ENCODE measurements at places on chromosomes 3 and 15.

DNA sequence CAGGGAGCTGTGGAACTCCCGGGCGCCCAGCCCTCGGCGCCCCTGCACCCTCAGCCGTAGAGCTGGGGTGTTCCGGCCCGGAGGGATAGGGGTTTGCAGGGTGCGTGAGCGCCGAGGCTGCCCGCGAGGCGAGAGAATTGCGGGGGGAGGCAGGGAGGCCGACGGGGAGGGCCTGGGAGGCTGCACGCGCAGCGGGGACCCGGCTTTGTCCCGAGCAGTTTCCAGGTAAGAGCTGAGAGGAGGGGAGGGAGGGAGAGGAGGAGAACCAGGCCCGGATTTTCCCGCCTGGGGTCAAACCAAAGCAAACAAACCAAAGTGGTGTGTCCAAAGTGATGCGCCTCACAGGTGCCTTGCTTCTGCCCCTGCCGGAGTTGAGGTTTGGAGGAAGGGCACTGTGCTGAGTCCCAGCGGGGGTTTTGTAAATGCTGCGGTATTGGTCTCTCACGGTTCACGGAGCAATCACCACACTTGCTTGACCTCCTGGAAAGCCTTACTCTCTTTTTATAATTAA lies 146.4 kb downstream of the TJP1 start:
- DNase-seq, result no peak

- DNase-seq, result peak; percentile 41
These were observed 380.7 kb downstream of the EPHB1 start for GRCh38 chr3:135175728-135176277.

- no peak for DNase-seq
These were observed 37.3 kb upstream of the CACNA1D start for GRCh38 chr3:53457068-53457467.

- DNase-seq, result no peak
These were observed 1.1 kb downstream of the NEO1 start for GRCh38 chr15:73053398-73053723.

DNA sequence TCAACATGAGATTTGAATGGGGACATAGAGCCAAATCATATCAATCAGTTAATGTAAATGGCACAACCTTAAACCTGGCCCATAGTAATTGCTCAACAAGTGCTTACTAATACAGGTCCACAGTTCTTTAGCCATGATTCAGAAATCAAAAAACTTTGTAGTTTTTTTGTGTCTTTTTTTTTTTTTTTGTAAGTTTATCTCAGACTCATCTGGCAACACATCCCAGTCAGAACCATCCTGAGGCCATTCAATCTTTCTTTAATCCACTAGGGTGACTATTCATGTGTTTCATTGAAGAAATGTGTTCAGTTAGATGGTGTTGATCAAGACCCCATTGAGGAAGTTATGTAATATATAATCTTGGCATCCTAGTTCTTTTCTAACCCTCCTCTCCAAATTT lies 65.4 kb downstream of the ABI3BP start:
- peak; percentile 36 for DNase-seq

DNA sequence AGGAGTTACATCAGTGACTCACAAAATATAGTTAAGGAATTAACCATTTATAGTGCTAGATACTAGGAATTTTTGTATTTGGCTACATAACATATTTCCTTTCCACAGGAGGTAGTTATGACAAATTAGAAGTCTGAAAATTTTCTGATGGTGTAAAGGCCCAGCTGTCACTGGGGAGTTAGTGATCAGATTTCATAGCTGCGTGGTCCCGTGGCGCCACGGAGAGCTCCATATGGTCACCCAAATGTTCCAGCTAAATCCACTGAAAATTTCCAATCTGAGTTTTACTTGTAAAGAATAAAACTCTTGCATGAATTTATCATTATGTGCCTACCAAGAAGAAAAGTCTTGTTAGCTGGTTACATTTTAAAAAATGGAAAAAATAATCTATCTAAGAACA lies 368.9 kb upstream of the PLSCR5 start:
- DNase-seq, result no peak

- no peak for DNase-seq
These were observed 15.4 kb upstream of the OXTR start for GRCh38 chr3:8784676-8785435.

DNA sequence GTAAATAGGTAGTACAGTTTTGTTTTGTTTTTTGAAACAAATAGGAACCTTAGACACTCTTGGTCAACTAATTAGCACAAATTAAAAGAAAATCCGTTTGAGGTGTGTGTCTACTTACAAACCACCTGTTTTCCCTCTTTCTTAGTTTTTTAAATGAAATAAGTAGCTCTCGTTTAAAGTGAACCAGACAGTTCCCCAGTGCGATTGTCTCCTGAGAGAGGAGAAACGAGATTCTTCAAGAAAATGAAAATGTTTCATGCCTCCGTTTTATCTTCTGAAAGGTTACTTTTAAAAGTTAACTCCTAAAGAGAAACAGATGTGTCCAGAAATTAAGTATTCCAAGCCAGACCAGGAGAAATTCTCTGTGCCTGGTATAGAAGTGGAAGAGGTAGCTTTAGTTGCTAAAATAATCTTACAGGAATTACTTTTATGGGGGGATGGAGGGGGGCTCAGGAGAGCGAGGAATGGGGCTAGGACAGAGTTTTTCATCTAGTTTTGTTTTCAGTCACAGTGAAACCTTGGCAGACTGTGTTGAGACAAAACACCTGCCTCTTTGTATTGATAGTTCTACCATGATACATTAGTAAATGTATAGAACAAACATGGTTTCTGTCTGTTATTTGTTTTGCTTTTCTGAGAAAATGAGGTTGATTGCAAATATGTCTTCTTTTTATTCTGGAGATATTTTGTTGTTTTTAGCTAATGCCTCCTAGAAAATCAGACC lies 155.1 kb upstream of the CNTN4 start:
- DNase-seq, result no peak

- DNase-seq, result no peak
These were observed 209.3 kb upstream of the PPP2R3A start for GRCh38 chr3:135756106-135756668.

GRCh38 chr3:50154476-50154839 lies 666 bp upstream of the SEMA3F start:
- DNase-seq, result no peak

- DNase-seq, result no peak
These were observed 826 bp downstream of the LRRC58 start for GRCh38 chr3:120348065-120348990.

GRCh38 chr3:81592101-81592500 lies 169.3 kb downstream of the GBE1 start:
- DNase-seq, result peak; percentile 38

DNA sequence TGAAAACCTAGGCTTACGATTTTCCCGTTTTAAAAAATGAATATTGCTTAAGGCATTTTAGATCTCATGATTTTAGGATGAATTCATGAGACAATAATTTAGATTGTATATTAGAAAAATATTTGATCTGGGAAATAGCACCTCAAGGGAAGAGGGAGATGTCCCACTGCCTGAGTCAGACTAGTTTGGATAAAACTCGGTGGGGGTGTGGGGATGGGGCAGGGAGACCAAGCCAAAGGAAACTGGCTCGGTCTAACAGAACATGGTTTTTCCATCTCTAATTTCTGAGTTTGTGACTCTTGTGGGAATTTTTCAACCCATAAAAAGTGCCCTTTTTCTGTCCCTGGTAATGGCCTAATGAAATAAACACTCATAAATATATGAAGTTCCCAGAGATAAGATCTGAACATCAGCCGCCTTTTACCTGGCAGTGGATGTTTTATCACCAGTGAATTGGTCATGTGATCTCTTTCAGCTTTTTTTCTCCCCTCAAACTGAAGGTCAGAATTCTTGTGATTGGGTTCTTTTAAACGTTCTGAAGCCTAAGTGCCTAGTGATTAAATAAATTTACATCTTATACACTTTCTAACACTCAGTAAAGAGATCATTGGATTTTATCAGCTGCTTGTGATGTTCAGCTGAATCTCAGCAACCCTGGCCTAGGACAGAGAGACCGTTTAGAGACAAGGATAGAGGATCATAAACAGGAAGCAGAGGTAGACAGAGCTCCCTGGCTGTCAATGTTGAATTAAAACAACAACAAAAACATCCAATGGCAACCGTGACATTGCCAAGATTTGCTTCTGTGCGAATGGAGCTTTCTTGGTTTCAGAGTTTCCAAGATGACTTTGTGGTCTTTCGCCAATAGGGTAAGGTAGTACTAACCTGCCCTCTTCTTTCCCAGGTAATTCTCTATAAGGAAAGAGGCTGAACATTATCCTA lies 1038.2 kb downstream of the MCTP2 start:
- no peak for DNase-seq

Measured in fibroblast of skin of right biceps (primary cell).